ENCODE measurements at places on chromosomes 2 and 18.

GRCh38 chr18:3721771-3722648, 272.0 kb downstream of the TGIF1 start:
- no peak for DNase-seq

- no peak for DNase-seq
Measured at GRCh38 chr2:82128051-82128450, 1823.5 kb upstream of the LRRTM1 start.

GRCh38 chr18:69996951-69997798, 49.5 kb upstream of the CD226 start:
- DNase-seq, result no peak

- no peak for DNase-seq
Measured at GRCh38 chr2:227461811-227462461, 10.0 kb upstream of the AGFG1 start.

DNA sequence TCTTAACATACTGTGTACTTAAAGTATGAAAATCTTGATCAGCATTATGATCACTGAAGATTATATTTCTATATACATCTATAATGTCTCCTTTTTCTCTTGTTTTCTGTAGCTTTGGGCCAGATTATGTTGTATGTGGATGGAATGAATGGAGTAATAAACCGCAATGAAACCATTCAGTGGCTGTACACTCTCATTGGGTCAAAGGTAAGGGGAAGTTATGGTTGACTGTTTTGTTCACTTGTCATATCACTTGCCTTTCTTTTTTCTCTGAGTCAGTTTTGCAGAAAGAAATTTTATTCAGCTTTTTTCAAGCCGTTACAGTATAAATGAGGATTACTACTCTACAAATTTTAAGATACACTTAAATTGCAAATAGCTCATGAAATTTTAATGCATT, 252.5 kb downstream of the TPGS2 start:
- no peak for DNase-seq
